ENCODE measurements at places on chromosomes 5 and 9.

DNA sequence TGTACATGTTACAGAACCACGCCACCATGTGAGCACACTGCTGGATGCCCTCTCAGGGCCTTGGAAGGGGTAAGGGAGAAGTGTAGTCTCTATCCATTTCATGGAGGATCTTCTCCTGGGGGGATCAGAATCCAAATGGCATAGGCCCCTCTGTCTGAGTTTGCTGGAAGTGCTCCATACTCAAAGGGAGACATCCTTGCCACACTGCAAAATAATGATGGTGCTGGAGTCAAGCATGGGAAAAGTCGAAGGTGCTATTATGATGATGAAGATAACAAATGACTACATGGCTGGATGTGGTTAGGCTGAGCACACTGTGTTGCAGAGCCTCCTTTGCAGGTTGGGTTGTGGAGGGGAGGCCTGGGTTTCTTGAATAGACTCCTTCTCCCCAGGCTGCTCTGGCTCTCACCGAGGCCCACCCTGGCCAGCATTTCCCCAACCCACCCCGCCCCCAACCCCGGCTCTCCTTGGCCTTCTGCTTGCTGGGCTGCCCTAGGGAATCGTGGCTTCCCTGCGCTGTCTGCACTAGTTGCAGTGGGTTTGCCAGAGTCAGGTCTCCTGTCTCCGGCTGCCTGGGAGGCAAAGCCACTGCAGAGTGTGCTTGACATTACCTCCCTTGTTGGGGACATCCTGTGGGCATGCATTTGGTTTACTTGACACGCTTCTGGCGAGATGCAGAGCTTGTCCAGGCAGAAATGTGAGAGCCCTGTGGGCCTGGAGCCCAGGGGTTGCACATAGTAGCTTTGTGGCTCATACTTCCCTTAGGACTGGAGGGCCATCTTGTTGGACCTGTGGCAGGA is 3.0 kb downstream of the MVB12B start:
- DNase-seq: no peak

- no peak for DNase-seq
These were observed 12.6 kb downstream of the LRSAM1 start for GRCh38 chr9:127463911-127464310.

- no peak for DNase-seq
These were observed 23.7 kb downstream of the PIP5K1B start for GRCh38 chr9:68728731-68729130.

GRCh38 chr5:3197304-3198073 is 398.1 kb upstream of the IRX1 start:
- peak; percentile 94 for DNase-seq

DNA sequence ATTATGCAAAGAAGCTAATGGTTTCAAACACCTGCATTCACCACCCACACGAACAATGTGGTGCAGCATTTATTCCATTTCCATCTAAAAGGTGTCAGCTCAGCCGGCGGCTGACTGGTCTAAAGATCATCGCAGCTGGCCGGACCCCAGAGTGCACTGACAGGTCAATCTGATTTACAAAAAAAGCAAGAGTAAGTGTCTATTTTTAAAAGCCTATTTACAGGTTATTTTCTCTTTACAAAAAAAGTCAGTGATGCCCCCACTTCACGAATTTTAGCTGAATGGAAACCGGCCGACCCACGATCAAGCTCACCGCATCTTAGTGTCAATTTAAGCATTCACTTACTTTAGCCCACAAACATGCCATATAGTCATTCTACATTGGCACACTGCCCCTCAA is 58.3 kb downstream of the SEMA4D start:
- DNase-seq: no peak

DNA sequence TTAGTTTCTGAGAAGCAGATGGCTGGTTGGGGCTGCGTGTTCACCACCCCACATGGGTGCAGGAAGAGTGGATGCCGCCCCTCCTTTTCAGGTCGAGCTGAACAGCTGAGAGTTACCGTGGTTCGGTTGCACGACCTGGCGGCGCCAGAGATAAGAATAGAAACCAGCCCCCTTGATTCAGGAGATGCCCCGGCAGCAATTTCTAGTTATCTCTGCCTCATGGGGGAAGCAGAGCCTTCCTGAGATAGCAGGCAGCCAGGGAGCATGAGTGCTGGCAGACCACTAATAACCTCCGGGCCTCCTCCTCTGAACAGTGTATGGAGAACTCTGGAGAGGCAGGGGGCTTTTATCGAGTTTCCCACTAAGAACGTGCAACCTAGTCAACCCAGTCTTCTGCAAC is 177.8 kb downstream of the NSG2 start:
- DNase-seq: no peak

DNA sequence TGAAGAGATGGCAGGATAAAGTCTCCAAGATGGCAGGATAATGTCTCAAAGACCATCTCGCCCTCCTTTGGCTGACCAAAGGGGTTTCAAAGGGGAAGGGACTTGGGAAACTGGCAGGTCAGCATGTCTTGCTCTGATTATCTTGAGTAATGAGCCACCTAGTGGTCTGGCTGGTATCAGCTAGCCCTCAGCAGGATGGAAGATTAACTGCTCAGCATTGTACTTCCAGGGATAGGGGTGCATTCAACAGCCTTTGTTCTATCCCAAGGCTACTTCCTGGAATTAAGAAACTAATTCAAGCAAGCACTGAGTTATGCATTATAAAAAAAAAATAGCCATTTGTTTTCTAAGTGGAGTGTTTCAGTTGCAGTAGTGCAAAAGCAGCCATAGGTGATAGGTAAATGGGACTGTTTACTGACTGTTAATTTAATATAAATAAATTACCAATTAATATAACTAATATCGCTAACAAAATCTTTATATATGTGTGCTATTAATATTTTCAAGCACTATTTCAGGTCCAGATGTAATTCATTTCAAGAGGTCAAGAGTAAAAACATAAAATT is 555.5 kb downstream of the CDH9 start:
- no peak for DNase-seq

- DNase-seq: no peak
These were observed 45.6 kb downstream of the COL15A1 start for GRCh38 chr9:98989036-98990000.

DNA sequence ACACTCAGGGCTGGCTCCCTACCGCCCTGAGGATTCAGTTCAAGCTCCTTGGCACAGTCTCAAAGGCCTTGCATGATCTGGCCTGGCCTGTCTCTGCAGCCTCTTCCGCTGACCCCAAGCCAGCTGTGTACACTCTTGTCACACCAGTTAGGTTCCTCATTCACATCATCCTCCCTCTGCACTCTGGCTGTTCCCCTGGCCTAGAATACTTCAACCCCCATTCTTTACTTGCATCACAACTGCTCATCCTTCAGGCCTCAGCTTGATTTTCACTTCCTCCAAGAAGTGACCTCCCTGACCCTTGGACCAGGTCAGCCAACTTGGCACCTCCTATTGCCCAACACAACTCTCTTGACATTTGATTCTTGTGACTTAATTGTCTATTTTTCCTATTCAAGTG is 18.9 kb upstream of the PFDN1 start:
- no peak for DNase-seq
